ENCODE measurements at places on chromosomes 3 and 15. TPM values are rescaled to one million over a fixed set of nuclear protein-coding genes. Genes with fewer than 3 reads are reported as not detected.

GRCh38 chr15:70492240-70493177 is 270.8 kb downstream of the UACA start:
- peak; percentile 62 for DNase-seq

DNA sequence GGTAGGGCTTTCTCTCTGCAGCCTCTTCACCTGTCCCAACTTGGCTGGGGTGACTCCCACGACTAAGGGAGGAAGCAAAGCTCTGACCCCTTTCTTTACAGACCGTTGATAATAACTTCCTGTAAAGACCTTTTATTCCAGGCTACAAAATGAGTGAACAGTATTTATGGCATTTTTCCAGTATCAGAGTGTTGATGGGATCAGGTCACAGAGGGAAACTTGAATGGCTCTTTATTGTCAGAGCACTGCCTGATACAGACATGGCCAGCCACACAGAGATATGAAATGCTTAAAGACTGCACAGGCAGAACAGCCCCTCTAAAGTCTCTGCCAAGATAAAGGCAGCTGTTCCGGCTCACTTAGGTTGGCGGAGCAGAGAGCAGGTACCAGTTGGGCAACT is 1033.9 kb upstream of the NR2F2 start:
- DNase-seq = peak; percentile 62

DNA sequence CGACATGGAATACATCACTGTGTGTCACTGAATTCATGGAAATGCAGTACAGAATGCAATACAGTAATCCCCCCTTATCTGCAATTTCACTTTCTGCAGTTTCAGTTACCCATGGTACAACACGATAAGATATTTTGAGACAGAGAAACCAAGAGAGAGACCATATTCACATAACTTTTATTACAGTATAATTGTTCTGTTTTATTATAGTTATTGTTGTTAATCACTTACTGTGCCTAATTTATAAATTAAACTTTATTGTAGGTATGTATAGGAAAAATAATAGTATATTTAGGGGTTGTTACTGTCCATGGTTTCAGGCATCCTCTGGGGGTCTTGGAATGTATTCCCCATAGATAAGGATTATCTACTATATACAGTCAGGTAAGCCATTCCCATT is 61.8 kb downstream of the MBNL1 start:
- no peak for DNase-seq

GRCh38 chr3:86828751-86829150 is 162.2 kb downstream of the VGLL3 start:
- peak; percentile 34 for DNase-seq

DNA sequence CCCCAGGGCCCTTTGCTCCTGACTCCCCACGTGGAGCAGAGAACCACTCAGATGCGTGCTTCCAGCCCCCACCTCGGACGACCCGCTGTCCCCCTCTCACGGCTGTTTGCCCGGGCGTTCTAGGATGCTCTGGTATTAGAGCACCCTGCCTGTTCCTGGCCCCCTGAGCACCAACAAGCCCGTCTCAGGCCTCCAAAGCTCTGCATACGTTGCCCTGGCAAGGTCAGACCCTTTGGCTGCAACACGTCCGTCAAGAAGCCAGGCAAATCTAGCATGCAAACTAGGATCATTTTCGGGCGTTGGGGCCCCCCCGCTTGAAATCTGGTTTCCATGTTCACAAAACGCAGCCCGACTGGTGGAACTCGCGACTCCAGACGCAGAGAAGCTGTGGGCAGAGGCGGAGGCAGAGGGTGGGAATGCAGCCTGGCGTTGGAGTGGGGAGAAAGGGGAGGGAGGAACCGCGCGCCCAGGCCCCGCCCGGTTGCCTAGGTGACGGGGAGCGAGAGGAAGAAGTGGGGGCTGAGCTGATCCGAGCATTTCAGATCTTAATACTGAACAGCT is 86.2 kb upstream of the PIAS1 start:
- DNase-seq = peak; percentile 84

Gene SLC51A
- polyA plus RNA-seq = 4.4 TPM

Gene CDCP1
- polyA plus RNA-seq = 0.30 TPM

Gene RTP4
- polyA plus RNA-seq = 0.21 TPM

All from muscle of leg (tissue), 16 donors.